Renal cortical epithelial cell (primary cell): ENCODE measurements at places on chromosomes 3 and 15. TPM values are rescaled to one million over a fixed set of nuclear protein-coding genes. Genes with fewer than 3 reads are reported as not detected.

The LIPH gene
- 9.6 and 10.9 TPM in 2 replicates for total RNA-seq

The COMMD4 gene
- total RNA-seq = 42.1 and 58.3 TPM in 2 replicates

GRCh38 chr3:96466441-96466840, 348.0 kb upstream of the EPHA6 start:
- DNase-seq = no peak

The ZNF662 gene
- total RNA-seq = 1.6 and 4.9 TPM in 2 replicates
